ENCODE measurements at places on chromosomes 5 and 9.
A peak's percentile ranks its signal among the peaks of the same experiment; 100 is the strongest.

DNA sequence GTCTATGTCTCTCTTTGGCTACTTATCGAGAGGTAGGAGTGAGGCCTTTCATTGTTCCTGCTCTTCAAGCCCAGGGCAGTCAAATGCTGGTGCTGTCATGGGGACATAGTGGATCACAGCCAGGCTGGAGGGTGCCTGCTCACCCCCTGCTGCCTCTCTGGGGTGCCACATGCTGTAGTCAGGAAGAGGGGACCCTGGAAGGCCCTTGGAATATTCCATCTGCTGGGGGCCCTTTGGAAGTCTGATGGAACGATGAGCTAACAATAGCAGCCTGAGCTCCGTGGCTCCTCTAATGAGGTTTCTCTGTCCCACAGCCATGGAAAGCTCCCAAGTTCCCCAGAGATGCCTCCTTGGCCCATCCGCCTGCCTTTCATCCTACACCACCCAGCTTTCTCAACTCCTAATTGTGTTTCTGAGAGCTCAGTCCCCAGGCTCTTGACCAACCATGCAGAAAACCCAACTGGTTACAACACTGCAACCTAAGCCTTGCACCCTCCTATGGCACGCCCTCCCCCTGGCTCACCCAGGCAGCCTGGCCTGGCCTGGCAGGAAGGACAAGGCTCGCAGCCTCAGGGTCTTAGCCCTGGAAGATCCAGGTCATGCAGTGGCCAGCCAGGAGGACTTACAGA lies 91.7 kb downstream of the NRG2 start:
- no peak for DNase-seq

GRCh38 chr9:135248721-135249120 lies 161.3 kb downstream of the OLFM1 start:
- no peak for DNase-seq

GRCh38 chr9:11142965-11143738 lies 530.4 kb upstream of the PTPRD start:
- no peak for DNase-seq

DNA sequence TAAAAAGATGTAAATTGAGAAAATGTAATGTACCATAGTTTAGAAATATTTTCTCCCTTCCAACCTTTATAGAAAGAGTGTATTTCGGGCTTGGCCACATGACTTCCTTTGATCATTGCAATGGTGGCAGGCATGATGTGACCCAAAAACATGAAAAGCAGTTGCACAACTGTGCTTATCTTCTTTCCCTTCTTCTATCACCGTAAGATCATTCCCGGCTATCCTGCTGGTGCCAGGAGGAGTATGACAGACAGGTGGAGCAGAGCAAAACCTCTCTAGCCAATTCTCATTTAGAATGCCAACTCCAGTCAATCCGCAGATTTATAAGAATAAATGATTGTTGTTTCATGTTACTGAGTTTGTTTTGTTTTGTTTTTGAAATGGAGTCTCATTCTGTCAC lies 10.6 kb upstream of the TESK1 start:
- no peak for DNase-seq

DNA sequence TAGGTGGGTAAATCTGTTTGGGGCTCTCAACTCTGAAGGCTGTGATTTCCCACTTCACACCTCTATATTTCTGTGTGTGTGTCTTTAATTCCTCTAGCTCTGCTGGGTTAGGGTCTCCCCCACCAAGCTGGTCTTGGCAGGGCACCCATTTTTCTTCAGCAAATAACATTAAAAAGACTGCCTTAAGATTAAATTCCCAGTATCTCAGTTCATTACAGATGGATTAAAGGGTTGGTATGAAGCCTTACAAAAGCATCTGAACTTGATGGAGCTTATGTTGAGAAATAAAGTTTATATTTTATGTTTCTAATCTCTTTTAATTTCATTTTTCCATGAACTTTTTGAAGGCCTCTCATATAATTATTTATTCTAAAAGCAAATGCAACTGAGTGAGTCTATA lies 11.7 kb downstream of the PCAT7 start:
- DNase-seq: no peak

- DNase-seq: no peak
These were observed 176.7 kb upstream of the ZNF608 start for GRCh38 chr5:124923131-124923530.

DNA sequence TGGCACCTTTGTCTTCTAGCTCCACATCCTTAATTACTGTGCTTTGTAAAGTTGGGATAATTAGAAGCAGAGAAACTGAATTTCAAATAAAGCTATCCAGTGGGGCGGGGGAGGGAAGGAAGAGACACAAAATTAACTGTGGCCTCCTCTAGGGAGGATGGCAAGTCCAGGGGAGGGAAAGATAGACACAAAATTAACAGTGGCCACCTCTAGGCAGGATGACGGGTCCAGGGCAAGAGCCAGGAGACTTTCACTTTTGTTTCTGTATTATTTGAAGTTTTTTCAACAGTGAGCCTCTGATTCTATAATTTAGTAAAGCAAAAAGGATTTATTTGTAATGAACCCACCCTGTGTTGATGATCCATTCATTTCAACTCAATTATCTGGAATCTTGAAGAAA lies 335.9 kb downstream of the MSX2 start:
- no peak for DNase-seq

GRCh38 chr9:37498457-37498856 lies 12.7 kb downstream of the POLR1E start:
- no peak for DNase-seq

DNA sequence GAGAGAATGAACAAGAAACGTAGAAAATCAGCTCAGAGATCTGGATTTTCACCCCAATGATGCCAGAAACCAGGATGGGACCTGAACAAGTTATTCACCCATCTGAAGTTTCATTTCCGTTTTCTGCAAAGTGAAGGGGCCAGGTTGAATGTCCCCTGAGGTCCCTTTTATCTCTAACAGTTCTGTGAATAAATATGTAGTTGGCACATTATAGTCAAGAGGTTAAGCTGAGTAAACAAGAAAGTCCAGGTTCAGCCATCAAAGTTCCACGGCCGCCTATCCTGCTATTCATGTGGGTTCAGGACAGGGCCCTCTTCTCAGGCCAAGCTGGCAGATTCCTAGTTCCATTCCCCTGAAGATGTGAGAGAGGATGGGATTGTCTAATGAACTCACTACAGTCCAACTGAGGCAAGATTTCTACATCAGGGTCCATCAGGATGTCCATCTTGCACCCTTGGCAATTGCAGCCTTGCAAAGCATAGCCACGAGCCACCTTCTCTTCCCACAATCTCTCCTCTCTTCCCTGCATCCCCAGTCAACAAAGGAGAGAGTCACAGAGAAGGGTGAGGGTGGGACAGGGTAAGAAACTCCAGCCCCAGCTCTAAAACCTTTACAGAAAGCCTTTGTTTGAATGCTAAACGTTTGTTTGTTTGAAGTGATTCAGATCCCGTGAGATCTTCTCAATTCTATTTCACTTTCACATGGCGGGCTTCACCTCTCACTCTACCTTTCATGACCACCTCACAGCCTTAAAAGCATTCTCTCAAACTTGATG lies 311.0 kb downstream of the SLIT3 start:
- DNase-seq: no peak

GRCh38 chr5:150034662-150035061 lies 34.1 kb downstream of the HMGXB3 start:
- DNase-seq: no peak

- no peak for DNase-seq
These were observed 136.2 kb upstream of the LPCAT1 start for GRCh38 chr5:1660001-1660400.

DNA sequence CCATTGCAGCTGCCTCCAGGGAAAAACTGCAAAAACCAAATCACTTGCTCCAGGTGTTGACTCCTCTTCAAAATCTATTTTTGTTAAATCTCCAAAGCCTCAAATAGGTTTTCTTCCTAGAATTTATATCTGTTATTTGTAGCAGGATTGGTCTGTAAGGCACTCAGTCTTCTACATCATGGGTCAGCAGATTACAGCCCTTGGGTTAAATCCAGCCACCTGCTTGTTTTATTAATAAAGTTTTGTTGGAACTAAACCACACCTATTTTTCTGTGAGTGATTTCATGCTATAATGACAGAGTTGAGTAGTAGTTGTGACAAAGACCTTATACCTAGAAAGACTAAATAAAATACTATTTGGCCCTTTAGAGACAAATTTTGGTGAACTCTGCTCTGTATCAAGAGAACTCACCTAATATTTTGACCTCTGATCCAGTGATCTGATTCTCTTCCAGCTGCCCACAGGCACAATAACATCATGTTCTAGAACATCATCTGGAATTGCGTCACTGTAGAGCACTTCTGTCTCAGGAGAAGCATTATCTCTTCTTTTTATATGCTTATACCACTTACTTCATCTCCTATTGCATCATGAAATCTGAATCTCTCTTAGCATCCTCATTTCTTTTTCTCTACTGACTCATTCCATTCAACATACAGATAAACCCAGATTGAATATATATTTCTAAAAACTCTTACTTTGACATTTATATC lies 130.1 kb downstream of the RPS23 start:
- no peak for DNase-seq

- DNase-seq: peak; percentile 30
These were observed 558 bp downstream of the GRPEL2 start for GRCh38 chr5:149345892-149346222.

- no peak for DNase-seq
These were observed 102.6 kb downstream of the ARHGAP26 start for GRCh38 chr5:142872795-142873194.

DNA sequence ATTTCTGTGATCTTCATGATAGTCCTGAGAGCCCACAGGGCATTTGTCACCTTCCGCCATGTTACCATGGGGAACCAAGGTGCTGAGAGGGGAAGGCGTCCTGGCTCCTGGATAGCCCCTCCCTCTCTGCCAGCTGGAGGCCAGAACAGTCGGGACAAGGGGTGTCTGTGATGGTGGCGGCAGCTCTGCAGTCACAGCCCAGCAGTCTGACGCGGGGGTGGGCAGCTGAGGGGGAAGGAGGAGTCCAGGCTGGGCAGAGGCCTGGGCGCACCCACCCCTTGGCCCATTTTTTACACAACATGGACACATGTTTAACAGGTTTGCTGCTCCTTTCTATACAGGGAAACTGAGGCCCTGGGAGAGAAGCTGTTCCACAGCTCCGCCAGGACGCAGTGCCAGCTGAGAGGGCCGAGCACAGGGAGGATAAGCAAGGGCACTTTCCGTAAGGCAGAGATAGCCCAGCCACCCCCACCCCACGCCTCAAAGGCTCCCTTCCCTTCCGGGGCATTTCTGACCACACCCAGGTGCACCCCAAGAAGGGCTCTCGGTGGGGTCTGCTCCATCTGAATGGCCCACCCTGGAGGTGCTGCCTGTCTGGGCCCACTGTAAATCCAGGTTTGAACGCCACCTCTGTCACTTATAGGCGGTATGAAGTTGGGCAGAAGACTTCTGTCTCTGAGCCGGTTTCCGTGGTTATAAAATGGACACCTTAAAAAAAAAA lies 17.1 kb downstream of the LRRC8A start:
- no peak for DNase-seq

GRCh38 chr9:134379831-134380365 lies 53.6 kb downstream of the RXRA start:
- DNase-seq: no peak

DNA sequence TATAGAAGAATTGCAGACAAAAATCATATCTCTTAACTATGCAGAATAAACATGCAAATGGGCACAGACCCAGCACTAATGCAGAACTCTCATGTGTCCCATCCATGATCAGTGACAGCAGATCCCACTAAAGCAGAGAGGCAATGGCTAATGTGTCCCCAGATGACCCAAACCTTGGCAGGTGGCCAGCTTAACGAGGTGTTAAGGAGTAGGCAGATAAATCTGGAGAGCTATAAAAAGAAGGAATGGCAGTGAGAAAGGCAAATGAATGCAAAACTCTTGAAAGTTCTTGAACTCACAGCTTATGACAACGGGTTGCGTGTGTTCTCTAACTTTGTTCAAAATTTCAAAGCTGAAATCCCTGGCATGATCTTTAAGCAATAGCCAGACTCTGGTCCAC lies 265.4 kb downstream of the RASEF start:
- DNase-seq: no peak

DNA sequence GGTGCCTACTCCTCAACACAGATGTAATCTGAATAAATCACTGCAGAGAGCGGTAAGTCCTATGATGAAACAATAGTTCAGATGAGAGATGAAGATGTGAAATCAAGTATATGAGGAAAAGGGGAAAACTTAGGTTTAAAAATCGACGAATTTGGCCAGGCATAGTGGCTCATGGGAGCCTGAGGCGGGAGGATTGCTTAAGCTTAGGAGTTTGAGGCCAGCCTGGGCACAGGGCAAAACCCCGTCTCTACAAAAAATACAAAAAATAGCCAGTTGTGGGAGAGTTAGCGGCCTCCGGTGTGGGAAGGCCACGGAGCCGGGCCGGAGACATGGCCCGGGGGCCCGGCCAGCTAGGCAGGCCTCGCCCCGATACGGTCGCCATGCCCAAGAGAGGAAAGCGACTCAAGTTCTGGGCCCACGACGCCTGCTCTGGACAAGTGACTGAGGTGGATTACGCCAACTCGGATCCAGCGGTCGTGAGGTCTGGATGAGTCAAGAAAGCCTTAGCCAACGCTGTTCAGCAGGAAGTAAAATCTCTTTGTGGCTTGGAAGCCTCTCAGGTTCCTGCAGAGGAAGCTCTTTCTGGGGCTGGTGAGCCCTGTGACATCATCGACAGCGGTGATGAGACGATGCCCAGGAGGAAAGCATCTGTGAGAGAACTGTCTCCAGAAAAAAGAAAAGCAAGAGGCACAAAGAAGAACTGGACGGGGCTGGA lies 62.8 kb upstream of the SUB1 start:
- DNase-seq: peak; percentile 78

GRCh38 chr9:25353783-25354182 lies 324.5 kb downstream of the TUSC1 start:
- no peak for DNase-seq

- DNase-seq: no peak
These were observed 299.6 kb downstream of the NTRK2 start for GRCh38 chr9:84969084-84969483.

GRCh38 chr5:68086857-68087256 lies 128.7 kb upstream of the PIK3R1 start:
- DNase-seq: no peak

GRCh38 chr5:23314827-23315226 lies 192.6 kb upstream of the PRDM9 start:
- no peak for DNase-seq

DNA sequence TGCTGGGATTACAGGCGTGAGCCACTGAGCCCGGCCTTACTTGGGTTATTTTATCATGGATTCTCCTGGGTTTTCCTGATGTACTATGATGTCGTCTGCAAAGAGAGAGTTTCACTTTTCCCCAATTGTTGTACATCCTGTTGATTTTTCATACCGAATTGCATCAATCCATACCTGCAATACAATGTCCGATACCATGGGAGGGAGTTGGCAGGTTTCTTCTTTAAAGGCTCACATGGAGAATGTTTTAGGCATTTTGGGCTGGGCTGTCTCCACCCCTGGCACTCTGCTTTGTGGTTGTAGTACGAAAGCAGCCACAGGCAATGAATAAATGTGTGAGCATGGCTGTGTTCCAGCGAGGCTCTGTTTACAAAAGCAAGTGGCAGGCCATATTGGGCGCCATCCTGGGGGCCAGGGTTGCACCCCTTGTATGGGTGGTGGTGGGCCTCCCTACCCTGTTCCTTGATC lies 35.1 kb upstream of the EXOC3 start:
- no peak for DNase-seq

GRCh38 chr5:72066705-72067107 lies 40.6 kb upstream of the MAP1B start:
- DNase-seq: no peak

GRCh38 chr5:86880785-86881492 lies 263.2 kb downstream of the COX7C start:
- DNase-seq: peak; percentile 30

Data from CD4-positive, alpha-beta T cell treated with Interleukin-4 for 1 hour (primary cell).